AG09309 (cell line): ENCODE measurements at places on chromosomes 2 and 18.

DNA sequence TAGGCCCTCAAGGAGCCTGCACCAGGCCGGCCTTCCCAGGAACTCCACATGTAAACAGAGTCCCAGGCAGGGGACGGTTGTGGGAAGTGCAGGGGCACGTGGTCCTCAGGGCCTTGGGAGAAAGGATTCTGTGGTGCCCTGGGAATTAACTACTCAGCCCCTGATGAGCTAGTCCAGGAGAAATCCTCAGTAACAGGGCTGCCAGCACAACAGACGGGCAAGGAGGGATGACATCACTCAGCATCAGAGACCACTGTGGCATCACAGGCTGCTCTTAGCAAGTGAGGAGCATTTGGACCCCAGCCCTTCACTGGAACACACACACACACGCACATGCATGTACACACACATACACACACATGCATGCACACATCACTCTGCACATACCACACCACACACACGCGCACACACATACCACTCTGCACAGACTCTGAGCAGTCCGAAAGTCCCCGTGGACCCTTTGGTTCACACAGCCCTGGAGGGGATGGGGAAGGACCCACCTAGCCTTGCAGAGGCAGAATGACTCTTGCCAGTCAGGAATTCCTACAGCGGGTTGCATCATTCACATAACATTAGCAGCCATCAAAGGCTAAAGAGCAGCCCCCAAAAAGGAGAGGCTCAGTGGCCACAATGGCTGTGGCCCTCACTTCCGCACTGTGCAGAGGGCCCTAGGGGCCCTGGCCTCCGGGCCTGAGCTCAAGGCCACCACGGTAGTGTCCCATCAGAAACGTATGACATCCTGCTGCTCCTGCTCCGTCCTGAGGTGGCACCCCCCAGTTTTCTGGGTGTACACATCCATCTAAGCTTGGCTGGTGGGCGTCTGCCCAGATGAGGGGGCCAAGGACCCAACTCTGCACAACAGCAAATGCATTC lies 1.9 kb upstream of the NMUR1 start:
- no peak for DNase-seq

DNA sequence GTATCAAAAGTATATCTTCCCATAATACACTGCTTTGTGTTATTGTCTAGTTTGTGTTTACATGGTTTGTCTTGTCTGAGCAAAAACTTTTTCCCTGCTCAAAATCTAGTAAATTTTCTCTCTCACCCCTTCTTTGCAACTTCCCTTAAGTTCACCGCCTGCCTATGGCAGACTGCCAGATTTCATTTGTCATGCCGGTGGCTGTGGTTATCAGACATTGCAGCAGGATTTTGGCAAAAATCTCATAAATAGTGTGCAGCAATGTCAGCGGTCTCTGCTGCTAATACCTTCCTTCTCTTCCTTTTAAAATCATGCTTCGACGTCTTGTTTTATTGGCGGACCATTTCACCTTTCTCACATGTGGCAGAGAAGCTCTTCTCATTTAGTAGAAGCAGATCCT lies 45.6 kb upstream of the TMEM178A start:
- peak; percentile 82 for DNase-seq

DNA sequence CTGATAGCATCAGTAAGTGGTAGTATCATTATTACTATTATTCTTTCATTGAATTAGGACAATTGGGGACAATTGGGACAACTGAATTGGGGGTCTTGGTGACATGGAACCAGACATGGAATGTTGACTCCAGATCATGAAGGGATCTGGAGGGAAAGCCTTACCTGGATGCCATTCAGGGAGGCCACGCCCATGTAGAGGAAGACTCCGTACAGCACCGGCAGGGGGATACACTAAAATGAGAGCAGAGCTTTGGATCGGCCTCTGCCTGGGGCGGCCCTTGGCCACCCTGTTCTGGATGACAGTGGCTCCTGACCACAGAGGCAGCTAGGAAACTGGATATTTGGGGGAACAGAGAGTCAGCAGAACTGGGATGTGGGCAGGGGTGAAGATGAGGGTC lies 29.2 kb downstream of the MTHFD2 start:
- DNase-seq: no peak

GRCh38 chr2:207499114-207499513 lies 30.6 kb upstream of the CREB1 start:
- DNase-seq: no peak

- peak; percentile 68 for DNase-seq
Observed at GRCh38 chr2:160700021-160700814, 206.6 kb upstream of the RBMS1 start.

- DNase-seq: no peak
Observed at GRCh38 chr2:159605441-159606178, 10.7 kb downstream of the BAZ2B start.

GRCh38 chr2:28695245-28695647 lies 56.4 kb upstream of the PPP1CB start:
- no peak for DNase-seq
